Midbrain (tissue), 1 donor: ENCODE measurements at places on chromosomes 5 and 9.

GRCh38 chr9:35935755-35936509 is 22.0 kb downstream of the OR2S2 start:
- no peak for DNase-seq

DNA sequence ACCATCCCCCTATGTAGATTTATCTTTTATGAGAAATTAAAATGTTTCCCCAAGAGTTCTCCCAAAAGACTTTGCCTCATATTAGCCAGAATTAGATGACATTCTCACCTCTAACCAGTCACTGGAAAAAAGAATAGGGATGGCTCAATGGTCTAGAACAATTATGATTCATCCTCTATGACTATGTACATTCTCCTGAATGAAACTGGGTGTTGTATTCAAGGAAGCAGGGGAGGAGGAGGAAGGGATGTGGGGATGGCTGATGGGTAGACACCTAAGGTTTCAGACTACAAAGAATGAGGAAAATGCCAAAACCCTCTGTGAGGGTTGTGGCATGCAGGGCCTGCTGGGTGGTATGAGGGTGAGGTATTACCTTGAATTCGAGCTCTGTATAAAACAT is 49.5 kb upstream of the BRINP1 start:
- no peak for DNase-seq

- no peak for DNase-seq
These were observed 2148.9 kb upstream of the ACO1 start for GRCh38 chr9:30235564-30235963.

DNA sequence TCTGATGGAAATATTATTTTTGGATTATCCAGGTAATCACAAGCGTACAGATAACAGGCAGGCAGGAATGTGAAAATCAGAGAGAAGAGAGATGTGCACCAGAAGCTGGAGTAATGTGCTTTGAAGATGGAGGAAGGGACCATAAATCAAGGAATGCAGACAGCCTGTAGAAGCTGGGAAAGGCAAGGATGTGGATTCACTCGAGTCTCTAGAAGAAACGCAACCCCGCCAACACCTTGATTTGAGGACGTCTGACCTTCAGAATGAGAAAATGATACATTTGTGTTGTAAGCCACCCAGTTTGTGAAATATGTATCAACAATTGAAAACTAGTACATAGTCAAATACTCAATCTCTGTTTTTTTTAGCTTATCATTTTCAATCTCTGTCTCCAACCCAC is 207.6 kb upstream of the MPDZ start:
- no peak for DNase-seq

DNA sequence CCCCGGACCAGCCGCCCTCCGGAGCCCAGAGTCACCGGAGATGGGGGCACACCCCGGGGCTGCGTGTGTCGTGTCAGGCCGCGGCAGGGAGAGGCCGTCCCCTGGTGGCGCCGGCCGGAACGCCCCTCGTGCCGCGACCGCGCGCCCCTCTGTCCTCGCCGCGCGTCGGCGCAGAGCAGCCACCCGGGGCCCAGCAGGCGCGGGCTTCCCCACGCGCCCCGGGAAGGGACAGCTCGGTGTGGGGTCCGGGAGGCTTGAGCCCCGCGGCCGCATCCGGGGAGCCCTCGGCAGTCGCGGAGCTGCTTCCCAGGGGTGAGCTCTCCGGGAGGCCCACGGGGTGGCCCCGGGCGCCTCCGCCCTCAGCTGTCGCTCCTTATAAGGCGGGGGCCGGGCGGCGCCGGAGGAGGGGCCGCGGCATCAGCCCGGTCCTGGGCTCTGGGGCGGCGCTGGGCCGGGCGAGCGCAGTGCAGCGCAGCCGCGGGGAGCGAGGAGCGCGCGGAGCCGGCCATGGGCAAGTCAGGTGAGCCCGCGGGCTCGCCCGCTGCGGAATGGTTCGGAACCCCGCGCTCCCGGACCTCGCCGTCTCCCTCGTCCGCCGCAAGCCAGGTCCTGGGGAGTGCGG is at the start of gene GLIPR2:
Gene GLIPR2, plus strand, starts transcription at position 462 of the 622 bp plus-strand sequence. Its CDS starts 46 bp downstream, at position 508.
- peak; percentile 80 for DNase-seq

DNA sequence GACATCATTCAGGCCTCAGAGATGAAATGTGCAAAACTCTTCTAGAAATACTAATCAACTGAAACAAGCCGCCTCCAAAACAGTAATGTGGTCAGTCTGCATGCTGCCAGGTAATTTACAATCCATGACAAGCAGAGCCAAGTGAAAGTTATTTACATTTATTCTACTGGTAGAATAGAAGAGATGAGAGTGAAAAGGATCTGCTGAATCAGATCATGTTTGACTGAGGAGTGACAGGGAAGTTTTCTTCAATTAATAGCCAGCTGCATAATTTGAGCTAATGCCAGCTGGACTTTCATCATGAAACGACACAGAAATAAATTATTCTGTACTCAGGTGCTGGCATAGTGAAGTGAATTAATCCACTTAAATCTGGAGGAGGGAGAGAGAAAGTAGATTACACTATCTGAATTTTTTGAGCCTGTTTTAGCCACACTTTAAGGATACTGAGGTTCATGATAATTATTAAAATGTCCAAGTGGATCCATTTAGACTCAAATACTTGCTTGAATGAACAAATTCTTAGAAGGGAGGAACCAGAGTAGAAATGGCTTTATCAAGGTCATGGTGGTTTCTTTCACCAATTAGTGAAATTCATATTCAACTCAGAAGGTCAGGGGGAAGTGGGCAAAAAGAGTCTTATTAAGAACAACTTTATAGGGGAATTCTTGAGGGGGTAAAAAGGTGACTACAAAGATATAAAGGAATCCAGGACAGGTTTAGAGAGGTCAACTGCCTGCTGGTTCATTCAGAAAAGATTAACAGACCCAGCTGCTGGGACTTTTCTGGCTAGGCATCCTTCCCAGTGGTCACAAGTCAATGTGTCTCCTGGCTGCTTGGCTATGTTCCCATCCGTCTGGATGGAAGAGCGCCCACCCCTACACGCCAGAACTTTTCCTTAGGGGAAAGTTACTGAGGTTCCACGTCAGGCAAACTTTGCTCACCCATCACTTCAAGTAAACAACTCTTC is 350.4 kb downstream of the PDE4D start:
- peak; percentile 60 for DNase-seq

- no peak for DNase-seq
These were observed 7.6 kb upstream of the PRUNE2 start for GRCh38 chr9:76913467-76913866.

DNA sequence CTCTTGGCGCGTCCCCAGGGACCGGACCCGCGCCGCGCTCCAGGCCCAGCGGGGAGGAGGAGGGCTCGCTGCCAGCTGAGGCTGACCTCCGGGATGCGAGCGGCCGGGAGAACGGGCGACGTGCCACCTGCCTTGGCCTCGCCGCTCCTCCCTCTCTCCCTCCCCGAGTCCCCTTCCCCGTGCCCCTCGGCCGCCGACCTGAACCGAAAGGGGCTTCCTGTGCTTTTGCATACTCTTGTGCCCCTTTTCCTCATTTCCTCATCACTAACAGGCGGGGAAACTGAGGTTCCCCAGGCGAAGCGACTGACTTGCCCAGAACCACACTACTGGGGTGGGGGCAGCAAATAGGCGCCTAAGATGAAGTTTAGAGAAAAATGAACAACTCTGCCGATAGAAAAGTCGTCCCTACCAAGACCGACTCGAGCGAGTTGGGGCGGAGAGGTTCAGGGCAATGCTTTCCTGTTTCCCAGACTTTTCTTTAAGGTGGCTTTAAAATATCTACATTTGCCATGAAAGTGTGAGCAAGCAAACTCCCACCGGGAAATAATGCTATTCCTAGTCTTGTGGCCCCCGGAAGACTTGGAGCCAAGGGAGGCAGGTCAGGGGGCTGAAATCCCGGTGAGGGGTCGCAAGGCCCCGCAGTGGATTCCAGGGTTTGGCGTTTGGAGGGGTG is 580 bp upstream of the DUSP1 start:
- no peak for DNase-seq

GRCh38 chr9:69715096-69715495 is 42.9 kb upstream of the APBA1 start:
- DNase-seq = no peak

DNA sequence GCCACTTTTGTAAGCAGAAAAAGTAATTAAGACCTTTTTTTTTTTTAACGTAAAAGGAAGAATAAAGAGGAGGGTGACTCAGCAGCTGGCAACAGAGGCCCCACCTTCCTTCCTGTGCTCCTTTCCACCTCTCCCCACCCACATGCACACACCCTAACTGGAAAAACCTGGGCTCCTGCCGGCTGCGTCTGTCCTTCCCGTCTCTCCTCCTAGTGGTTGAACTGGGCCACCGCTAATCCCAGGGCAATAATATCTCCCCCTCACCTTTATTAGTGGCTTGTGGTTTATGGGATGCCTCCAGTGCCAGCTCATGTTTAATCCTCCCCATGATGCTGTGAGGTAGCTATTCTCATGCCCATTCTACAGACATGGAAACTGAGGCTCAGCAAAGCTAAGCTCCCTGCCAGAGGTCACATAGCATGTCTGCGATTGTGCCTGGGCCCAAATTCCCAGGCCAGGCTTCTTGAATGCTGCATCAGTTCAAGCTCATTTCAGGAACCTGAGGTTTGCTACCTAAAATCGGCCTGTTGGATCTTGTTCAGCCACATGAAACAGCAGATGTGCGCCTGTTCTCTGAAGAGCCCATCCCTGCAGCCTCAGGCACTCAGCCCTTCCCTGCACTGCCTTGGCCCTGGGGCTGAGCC is 60.9 kb upstream of the IL17B start:
- DNase-seq = no peak

- DNase-seq = no peak
These were observed 81.9 kb downstream of the EBF1 start for GRCh38 chr5:159017786-159018185.

DNA sequence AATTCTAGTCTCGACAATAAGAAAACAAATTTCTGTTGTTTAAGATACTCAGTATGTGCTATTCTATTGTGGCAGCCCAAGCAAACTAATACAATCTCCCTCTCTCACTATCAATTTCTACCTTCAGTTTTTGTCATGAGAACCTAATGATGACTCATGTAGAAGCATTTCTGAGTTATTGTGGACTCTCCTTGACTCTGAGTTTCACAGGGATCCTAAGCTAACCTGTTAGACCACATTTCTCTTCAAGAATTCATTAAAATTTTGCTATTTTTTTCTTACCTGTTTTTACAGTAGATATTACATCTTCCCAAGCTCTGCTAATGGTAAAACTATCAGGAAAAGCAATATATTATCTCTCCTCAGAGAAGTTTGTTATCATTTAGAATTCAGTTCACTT is 599.1 kb upstream of the TYRP1 start:
- DNase-seq = no peak

GRCh38 chr5:58933891-58934628 is 351.2 kb downstream of the RAB3C start:
- DNase-seq = no peak

- no peak for DNase-seq
These were observed 120.0 kb downstream of the DAB2IP start for GRCh38 chr9:121771418-121771817.

GRCh38 chr9:126470241-126470993 is 143.3 kb upstream of the LMX1B start:
- DNase-seq = no peak

DNA sequence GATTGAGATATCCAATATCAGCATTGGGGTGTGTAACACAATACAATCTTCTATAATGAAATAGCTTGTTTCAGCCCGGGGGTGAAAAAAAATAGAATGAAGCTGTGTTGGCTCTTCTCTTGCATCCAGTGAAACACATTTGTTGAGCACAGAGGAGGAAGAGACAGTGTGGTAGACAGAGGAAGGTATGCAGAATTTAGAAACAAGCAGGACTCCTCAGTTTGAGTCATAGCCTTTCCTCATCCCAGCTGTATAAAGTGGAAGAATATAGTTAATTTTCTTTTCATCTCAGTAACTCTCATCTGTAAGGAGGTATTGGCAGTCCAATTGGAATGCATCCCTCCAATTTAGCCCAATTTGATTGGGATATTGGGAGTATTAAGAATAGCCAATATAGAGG is 302.2 kb upstream of the VLDLR start:
- DNase-seq = no peak

- DNase-seq = no peak
These were observed 990.8 kb upstream of the EDIL3 start for GRCh38 chr5:85375525-85375924.

DNA sequence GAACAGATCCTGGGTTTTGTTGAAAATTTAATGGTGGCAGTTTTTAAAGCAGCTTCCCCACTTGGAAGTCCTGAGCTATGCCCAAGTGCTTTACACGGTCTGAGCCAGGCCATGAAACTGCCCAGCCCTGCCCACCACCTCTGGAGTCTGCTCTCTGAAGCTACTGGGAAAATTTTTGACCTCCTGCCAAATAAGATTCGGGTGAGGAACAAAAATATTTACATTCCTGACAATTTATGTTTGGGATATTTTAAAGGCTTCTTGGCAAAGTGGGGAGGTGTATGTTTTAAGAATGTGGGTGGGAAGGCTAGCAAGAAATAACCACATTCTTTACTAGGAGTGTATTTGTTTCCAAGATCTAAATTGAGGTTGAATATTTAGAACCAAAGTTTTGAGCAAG is 50.0 kb downstream of the HACD4 start:
- no peak for DNase-seq

- DNase-seq = no peak
These were observed 10.3 kb downstream of the RHOBTB3 start for GRCh38 chr5:95741458-95741857.

DNA sequence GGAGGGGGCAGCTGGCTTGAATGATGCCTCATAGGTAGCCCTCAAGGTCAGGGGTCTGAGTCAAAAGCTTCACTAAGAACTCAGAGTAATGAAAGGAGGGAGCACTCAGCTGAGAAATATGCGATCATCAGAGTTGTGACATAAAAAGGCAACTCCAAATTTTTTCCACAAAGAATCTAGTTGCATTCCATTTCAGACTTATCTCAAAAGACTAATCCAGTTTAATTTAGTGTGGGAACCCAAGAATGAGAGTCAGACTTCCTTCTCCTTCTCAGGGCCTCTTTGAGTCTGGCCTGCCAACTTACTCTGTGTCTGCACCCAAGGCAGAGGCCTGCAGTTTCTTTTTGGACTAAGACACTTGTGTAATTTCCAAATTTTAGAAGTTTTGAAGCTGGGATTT is 34.7 kb downstream of the GABRP start:
- no peak for DNase-seq

- no peak for DNase-seq
These were observed 40.0 kb upstream of the PDZD2 start for GRCh38 chr5:31598640-31599611.

DNA sequence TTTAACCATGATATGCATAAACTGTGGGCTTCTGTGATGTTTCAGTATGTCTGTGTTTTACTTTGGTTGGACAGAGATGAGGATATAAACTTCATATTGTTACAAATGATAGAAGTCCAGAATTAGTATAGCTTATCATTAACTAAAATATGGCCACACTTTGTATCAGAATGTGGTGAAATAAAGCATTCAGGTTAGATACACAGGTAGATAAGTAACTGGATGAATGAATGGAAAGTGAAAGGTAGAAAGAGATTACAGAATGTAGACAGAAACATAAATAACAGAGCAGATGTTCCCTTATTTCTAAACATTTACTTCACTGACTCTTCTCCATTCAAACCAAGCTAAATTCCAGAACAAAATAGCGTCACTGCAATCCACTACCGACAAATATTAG is 1033.8 kb downstream of the CDH18 start:
- DNase-seq = no peak

GRCh38 chr9:133855802-133856521 is 117.8 kb upstream of the SARDH start:
- DNase-seq = no peak

GRCh38 chr5:11658376-11658775 is 245.9 kb downstream of the CTNND2 start:
- no peak for DNase-seq
